ENCODE measurements at places on chromosomes 11 and 22.

GRCh38 chr22:25484521-25485315 is 79.8 kb upstream of the GRK3 start:
- no peak for DNase-seq

DNA sequence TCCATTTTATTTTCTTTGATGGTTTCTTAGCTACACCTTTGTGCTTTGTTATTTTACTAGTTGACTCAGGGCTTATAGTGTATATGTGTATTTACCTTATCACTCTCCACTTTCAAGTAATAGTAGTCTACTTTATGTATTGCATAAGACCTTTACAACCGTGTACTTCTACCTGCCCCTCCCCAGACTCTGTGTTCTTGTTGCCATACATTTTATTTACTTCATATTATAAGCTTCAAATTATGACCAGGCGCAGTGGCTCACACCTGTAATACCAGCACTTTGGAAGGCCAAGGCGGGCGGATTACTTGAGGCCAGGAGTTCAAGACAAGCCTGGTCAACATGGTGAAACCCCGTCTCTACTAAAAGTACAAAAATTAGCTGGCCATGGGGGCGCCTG is 28.2 kb upstream of the CTSD start:
- no peak for DNase-seq

- peak; percentile 91 for DNase-seq
Observed at GRCh38 chr11:9568854-9569587, 4.4 kb upstream of the WEE1 start.

- DNase-seq, result no peak
Observed at GRCh38 chr11:12845163-12845562, 164.0 kb upstream of the RASSF10 start.

DNA sequence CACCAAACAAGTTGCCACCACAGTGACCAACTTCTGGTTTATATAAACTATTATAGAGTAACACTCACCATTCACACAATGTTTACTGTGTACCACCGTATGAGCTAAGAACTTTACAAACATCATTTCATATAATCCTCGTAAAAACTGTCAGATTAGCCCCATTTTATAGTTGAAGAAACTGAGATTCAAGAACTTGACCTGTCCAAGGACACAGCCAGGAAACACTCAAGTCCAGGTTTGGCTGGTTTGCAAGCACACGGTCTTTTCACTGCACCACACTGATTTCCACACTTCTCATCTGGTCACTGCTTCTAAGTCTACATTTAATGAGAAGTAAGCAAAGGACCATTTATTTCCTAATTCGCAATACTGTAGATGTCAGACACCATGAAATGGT is 3.7 kb downstream of the MORC2 start:
- no peak for DNase-seq

DNA sequence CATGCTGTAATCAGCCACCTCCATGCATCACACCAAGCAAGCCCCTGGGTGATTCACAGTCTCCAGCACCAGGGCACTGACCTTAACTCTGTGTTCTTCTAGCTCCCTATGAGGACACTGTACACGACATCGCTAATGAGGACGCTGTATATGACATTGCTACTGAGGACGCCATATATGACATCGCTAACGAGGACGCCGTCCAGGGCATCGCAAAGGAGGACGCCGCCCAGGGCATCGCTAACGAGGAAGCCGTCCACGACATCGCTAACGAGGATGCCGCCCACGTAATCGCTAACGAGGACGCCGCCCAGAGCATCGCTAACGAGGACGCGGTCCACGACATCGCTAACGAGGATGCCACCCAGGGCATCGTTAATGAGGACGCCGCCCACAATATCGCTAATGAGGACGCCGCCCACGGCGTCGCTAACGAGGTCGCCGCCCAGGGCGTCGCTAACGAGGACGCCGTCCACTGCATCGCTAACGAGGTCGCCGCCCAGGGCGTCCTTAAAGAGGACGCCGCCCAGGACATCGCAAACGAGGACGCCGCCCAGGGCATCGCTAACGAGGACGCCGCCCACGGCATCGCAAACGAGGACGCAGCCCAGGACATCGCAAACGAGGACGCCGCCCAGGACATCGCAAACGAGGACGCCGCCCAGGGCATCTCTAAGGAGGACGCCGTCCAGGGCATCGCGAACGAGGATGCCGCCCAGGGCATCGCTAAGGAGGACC is 34.5 kb upstream of the DGCR6L start:
- DNase-seq, result no peak

- no peak for DNase-seq
Observed at GRCh38 chr22:17237038-17237668, 17.9 kb upstream of the ADA2 start.

DNA sequence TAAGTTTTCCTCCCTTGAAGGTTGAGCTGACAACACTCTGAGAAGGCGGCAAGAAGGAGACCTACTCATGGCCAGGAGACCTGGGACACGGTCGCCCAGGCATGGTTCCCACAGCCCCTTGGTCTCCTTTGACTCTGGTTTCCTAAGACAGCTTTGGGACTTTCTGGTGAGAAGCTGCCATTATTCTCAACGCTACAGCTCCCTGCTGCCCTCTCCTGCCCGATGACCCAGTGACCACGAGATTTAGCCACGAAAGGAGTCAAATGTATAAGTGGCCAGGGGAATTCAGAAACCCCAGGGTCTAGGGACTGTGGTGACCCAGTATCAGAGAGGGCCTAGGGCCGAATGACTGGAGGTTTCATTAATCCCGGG is 699 bp upstream of the SDF2L1 start:
- peak; percentile 21 for DNase-seq

- no peak for DNase-seq
Observed at GRCh38 chr11:34124885-34125668, 19.6 kb downstream of the NAT10 start.

DNA sequence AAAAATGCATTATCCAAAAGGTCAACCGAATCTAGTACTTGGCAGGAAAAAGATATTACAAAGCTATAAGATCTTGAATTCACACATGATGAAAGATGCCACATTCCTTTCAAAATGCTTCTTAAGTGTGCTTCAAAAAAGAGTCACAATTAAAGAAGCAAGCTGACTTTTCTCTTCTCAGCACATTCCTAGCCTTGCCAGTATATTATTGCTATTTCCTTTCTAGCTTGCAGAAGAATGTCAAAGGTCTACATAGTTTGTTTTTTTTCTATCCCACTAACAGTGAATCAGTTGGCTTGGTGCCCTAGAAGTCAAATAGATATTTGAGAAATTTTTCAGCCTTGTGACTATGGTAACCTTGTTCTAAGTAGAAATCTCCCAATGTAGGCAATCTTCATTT is 56.8 kb downstream of the GUCY1A2 start:
- peak; percentile 85 for DNase-seq

DNA sequence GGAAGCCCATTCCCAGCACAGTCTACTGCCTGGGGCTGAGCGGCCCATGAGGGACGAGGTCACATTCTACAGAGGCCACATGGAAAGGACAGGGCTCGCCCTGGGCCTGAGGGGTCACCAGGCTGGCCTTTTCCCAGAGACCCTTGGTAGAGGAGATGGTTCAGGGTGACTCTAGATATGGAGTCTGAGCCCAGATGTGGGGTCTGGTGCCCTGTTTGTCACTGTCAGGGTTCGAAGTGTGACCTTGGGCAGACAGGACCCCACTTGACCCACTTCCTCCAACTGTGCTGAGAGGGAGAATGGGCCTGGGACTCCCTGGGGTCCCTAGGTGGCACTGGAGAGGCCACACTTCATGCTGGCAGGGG is 81.0 kb downstream of the MYEOV start:
- no peak for DNase-seq

- no peak for DNase-seq
Observed at GRCh38 chr11:11580012-11580411, 41.8 kb downstream of the GALNT18 start.
